ENCODE measurements at places on chromosomes 16 and 17.

DNA sequence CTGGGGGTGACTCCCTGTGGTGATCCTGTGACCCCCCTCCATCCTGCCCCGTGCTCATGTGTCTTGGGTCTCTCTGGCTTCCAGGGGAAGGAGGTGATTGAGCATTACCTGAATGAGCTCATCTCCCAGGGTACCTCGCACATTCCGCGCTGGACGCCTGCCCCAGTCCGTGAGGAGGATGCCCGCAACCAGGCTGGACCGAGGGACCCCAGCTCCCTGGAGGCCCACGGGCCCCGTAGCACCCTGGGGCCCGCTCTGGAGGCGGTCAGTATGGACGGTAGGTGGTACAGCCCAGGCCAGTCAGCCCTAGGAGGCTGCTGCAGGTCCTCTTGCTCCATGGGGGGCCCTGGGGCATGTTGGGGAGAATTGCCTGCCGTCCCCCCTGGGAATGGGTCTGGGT lies 33.6 kb downstream of the SEC14L5 start:
- DNase-seq, result no peak

DNA sequence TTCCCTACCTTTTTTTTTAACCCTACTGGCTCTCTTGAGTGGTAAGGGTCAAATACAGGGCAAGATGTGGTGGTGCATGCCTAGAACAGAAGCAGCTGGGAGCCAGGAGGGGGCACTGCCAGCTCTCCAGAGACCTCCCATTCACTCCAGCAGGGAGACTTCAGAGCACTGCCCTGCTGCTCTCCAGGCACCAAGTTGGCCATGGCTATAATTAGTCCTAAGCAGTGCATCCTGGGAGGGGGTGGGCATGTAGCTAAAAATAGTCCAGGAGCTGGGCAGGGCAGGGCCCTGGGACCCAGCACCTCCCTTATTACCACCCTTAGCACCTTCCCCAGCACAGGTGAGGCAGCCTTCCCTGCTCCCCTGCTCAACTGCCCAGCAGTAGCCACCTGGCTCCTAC lies 3.5 kb downstream of the CORO6 start:
- no peak for DNase-seq

- no peak for DNase-seq
These were observed 38.1 kb downstream of the TEKT5 start for GRCh38 chr16:10656618-10657017.

DNA sequence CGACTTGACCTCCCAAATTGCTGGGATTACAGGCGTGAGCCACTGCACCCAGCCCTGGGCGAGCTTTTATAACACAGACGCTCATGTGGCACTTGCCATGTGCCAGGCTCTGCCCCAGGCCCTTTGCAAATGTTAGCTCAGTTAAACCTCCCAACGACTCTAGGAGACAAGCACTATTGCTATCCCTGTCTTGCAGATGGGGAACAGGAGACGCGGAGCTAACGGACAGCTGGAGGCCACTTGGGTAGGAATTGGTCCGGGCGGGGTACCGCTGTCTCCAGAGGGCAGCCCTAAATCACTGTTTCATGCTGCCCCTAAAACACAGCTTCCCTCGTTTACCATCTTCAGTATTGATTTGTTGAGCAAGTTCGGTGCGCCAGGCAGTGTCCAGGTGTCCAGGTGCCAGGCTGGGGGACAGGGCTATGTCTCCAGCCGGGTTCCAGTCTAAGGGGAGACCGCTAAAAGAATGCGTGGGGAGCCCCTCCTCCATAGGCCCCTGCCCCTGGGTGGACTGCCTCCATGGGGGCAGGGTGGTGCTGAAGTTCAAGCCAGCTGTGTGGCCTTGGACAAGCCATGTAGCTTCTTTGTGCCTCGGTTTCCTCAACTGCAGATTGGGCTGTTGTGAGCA lies 23.7 kb downstream of the TMEM235 start:
- DNase-seq, result no peak

DNA sequence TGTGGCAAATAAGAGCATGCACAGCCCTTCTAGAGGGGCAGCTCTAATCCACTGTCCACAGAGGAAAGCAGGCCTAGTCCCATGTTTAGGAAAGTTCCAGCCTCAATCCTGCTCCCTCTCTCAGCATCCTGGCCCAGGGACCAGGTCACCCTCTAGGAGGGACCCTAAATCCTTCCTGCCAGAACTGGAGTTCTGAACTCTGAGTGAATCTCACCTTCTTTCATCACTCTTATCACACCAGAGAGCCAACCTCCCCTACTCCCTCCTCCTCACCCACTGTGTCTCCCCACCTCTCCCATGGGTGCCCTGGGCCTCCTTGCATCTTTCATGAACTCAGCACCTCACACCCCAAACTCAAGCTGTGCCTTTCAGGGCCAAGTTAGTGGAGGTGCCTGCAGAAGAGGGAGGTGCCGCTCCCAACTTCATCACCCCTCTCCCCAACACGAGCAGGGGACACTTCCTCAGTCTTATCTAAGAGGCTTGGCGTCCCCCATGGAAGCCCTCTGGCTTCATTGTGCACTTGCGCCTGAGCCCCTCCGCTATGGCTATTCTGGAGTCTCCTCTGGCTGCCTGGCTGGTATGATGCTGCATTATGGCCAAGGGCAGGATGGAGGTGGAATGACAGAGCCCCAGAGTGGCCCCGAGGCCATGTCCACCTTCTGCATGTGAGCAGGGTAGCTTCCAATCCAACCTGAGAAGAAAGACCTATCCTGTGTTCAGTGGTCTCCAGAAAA lies 31.7 kb downstream of the PIK3R6 start:
- no peak for DNase-seq

DNA sequence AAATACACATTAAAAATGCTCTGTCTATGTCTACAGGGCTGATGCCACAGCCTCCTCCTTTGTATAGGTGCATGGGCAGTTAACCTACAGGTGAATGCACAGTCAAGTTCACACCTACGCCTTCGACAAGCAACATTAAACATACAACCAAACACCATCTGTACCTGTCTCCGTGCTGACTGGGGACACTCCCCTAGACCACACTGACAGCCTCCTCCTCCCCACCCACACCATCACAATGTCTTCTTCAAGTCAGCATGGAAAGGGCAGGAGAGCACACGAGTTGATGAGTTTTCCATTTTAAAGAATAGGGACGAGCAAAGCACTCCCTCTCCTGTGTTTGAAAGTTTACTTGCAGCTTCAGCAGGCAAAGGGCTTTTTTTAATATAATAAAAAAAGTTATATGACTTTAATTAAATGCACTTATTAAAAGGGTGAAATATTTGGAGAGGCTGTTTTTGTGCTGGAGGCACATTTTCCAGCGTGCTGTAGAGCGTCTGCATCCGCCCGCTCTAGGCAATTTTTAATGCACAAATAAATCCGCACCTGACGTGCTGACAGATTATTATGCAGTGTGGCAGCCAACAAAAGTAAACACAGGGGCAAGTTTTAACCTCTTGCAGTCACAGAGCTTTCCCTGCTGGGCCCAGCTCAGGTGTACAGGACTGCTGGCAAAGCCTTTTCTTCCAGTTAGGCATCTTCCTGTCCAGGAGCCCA lies 367.9 kb downstream of the SOX9 start:
- DNase-seq, result no peak

GRCh38 chr17:63998050-63998720 lies at the start of gene PRR29:
Gene PRR29, plus strand, starts transcription at chr17:63998351. Its CDS starts 14 bp downstream, at chr17:63998365.
- DNase-seq, result peak; percentile 64

- no peak for DNase-seq
These were observed 9.3 kb downstream of the NUBP1 start for GRCh38 chr16:10752843-10753523.

GRCh38 chr16:46712911-46713310 lies 23.5 kb downstream of the ORC6 start:
- no peak for DNase-seq

DNA sequence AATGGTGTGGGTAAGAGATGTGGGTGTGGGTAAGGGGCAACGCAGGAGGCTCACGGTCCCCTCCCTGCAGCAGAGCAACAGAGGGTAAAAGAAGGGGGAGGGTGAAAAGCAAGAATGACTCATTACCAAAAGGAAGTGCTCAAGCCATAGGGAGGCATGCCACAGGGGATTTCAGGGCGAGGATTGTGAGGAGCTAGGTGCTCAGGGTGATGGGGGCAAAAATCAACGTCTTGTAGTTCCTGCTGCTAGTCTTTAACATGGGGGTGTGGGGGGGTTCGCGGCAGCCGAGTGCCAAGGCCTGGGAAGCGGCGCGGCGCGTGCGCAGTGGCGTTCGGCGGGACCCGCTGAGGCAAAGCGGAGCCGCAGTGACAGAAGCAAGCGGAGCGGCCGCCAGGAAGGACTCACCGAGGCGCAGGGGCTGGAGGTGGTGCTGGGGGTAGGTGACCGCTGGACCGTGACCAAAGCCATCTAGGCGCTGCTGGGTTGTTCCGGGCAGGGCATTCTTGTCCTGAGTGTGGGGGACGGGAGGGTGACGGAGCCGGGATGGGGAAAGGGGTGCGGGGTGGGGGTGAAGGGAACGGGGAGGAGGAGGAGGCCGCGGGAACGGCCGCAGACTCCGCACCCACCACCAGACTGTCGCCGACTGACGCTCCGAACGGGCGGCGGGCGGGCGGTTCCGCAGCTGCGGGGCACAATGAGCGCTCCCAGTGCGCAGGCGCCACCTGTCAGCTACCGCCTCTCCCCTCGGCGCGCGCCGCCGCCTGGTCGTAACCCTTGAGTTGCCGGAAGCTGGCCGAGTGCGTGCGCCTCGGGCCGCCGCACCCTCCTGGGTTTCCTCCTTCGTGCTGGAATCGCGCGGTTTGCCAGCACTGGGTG lies at the start of gene SSH2:
Gene SSH2, minus strand, starts transcription at position 696 of the 876 bp plus-strand sequence. Its CDS starts 228 bp downstream, at position 468.
- DNase-seq, result peak; percentile 87

DNA sequence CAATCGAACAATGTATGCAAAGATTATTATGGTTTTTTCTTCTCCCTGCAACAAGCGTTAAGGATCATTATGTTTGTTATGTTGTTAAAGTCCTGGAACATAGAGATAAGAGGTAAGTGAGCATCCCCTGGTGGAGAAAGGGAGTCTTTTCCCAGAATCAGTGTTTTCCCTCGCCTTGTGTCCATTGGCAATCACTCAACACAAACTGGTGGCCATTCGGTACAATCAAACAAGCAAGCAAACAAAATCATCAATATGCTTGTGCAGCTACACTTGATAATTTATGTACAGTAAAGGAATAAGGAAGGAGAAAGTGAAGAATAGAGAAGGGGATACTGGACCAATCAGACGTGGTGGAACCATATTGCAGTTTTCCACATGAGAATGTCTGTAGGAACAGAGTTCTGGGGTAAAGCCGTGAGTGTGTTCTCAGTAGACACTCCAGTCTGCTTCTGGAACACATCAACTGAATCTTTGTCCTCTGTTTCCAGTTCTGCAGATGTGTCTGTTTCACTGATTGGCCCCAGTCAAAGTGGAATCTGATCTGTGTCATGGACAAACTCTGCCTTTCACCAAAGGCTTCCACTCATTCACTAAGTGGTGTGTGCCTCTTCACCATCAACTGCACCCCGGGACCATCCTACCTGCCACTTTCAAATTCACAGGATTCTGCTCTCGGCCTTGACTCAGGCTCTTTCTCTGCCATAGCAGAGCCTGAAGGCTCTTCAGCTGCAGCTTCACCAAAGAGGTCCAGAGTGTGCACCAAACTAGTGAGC lies 169.5 kb downstream of the AHSP start:
- no peak for DNase-seq

DNA sequence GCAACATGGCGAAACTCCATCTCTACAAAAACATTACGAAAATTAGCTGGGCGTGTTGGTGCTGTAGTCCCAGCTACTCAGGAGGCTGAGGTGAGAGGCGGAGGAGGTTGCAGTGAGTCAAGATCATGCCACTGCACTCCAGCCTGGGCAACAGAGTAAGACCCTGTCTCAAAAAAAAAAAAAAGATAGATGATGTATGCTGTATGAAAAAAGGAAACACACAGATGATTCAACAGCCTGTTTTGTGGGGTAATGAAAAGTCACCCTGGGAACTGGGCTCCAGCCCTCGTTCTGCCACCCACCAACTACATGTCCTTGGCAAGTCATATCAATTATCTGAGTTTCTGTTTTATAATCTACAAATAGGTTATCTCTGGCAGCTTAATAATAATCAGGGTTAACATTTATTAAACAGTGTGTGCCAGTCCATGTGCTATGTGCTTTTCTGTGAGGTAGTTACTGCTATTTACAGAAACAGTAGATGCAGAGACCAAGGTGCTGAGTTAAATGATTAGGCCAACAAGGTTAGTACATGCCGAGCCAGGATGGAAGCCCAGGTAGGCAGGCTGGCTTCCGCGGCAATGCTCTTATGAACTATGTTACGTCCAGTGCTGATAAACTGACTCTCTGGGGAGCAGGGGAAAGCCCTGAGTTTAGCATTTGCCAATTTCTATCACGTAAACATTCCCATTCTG lies 1.1 kb downstream of the G6PC1 start:
- DNase-seq, result no peak

- no peak for DNase-seq
These were observed 341.2 kb downstream of the GRIN2A start for GRCh38 chr16:9840761-9841665.

- DNase-seq, result no peak
These were observed 635 bp upstream of the SP2 start for GRCh38 chr17:47895347-47895855.

GRCh38 chr17:61589990-61590389 lies 1.0 kb downstream of the NACA2 start:
- DNase-seq, result no peak

DNA sequence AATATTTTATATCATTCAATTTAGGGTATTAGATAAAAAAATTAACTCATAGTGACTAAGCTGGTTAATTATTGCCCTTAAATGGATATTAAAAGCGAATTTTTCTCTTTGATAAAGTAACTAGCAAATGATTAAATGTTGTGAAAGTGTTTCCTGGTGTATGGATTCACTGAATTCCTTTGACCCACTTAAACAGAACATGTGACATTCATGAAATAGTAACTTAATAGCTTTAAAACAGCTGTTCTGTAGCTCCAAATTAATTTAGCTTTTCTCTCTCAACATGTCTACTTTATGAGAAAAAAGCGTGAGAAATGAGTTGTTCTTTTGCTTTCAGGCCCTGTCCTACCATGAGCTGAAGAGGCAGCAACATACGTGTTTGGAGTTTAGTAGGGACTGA lies 36.4 kb upstream of the APPBP2 start:
- DNase-seq, result no peak

DNA sequence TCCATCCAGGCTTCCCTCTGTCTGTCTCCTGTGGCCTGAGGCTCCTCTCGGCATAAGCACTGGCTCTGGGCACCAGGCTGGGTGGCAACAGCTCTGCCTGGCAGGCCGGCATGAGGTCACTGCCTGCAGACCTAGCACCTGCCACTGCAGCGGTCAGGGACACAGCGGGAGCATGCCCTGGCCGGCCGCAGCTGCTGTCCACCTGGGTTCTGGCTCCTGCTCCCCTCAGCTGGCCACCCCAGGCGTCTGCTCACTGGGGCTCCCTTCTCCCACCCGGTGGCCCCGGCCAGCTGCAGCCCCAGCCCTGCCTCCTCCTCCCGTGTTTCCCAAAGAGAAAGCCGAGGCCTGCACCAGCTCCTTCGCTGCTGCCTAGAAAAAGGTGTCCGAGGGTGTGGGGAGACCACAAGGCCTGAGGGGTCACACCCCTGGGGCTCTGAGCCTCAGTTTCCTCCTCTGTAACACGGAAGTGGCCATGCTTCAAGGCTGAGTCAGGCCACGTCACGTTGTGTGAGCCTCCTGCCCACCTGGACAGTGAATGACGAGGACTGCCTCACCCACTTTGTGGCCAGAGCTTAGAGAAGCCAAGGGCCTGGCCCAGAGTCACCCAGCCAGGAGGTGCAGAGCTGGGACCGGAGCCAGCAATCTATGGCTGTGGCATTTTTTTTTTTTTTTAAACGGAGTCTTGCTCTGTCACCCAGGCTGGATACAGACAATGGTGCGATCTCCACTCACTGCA lies 6.7 kb downstream of the NTHL1 start:
- no peak for DNase-seq

- DNase-seq, result peak; percentile 71
These were observed 51.2 kb upstream of the DHX40 start for GRCh38 chr17:59513934-59514841.

GRCh38 chr17:7132511-7133094 lies 18.0 kb upstream of the ASGR2 start:
- no peak for DNase-seq

Data from liver (tissue), 10 donors.